ENCODE measurements at places on chromosomes 12 and 14.

DNA sequence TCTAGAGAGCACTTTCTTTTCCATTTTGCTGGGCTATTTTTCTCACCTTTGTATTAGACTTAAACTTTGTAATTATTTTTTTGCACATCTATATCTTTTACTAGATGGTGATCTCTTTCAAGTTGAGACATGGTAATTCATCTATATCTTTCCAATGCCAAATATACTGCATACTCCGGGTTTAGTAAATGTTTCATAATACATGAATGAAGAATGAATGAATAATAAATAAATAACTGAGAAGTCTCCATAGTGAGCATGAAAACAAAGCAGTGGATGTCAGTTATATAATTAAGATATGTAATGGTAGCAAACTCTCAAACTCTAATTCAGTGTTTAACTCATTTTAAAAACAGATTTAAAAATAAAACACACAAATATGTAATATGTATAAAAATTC is 342.5 kb upstream of the KITLG start:
- DNase-seq = no peak

DNA sequence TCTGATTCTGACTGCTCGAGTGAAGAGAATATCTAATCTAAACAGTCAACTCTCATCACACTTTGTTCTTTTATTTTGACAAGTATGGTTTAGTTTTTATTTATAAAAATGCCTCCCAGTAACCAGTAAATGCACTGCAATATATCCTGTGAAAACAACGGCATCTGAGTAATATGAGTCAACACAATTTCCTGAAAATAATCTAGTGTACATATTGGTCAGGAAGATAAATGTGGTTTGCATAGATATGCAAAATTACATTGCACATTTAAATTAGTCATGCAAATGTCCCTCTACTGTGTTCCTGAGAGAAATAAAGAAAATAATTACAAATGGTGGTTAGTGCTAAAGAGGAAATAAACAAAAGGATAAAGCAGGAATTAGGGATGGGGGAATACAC is 1190.7 kb upstream of the SEL1L start:
- no peak for DNase-seq

DNA sequence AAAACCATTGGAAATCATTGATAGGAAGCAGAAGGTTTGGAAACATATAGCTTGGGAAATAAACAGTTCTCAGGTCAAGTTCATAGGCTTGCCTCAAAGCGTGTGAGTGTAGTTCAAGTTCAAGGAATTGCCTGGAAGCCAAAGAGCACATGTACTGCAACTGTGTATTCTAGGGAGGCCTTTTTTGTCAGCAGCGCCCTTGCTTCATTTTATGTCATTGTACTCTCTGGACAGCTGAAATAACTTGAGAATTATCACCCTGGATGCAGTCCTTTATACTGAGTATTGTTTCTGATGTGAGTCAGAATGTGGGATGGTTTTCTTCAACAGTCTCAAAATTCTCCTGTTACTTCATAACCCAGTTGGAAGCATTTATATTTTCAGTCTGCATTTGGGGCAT is 16.0 kb upstream of the EVL start:
- DNase-seq = no peak

DNA sequence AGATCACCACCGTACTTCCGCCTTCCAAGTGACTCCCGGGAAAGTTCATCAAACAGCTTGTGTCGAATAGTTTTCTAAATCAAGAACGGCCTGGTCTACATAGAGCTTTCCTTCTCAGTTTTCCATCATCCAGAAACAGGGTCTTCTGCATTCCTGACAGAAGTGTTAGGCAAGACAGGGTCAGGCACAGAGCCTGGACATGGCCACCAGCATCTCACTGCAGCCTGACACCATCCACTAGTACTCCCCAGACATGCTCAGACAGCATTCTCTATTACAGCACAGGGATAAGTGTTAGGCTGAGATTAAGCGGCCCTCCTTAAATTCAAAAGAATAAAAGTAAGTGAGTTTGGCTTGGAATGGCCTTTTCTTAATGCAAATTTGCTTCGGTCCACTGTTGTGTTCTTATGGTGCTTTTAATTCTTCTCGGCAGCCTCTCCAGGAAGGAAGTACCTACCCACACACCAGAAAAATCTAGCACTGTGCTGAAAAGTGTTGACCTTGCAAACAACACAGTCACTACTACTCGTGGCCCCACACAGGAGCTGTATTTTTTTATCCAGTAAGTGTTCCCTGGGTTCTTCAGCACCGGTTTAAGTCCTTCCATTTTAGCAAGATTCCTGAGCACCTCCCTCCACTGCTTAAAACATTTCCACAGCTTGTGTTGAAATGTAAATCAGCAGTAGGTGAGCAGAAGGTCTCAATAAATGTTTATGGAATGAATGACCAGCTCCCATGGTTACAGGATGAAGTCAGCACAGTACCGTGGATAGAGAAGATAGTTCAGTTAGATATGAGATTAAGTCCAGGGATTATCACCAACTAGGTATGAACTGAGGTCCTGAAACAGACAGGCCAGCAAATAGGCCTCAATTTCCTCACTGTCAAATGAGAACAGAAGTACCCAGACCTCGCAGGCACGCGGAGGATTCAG is 44.1 kb downstream of the SETD3 start:
- DNase-seq = no peak

- peak; percentile 80 for DNase-seq
These were observed 80.5 kb downstream of the TMEM260 start for GRCh38 chr14:56659964-56660551.

- DNase-seq = peak; percentile 56
These were observed 604 bp downstream of the EIF4B start for GRCh38 chr12:53006810-53007309.

All from NCI-H748 treated with DMSO at 0.1 percent for 48 hours (cell line).